NCI-H460 (cell line): ENCODE measurements at places on chromosomes 6 and 20. TPM values are rescaled to one million over a fixed set of nuclear protein-coding genes. Genes with fewer than 3 reads are reported as not detected.
A peak's percentile ranks its signal among the peaks of the same experiment; 100 is the strongest.

- no peak for DNase-seq
Observed at GRCh38 chr6:31690231-31691077, 9.6 kb upstream of the LY6G5C start.

DNA sequence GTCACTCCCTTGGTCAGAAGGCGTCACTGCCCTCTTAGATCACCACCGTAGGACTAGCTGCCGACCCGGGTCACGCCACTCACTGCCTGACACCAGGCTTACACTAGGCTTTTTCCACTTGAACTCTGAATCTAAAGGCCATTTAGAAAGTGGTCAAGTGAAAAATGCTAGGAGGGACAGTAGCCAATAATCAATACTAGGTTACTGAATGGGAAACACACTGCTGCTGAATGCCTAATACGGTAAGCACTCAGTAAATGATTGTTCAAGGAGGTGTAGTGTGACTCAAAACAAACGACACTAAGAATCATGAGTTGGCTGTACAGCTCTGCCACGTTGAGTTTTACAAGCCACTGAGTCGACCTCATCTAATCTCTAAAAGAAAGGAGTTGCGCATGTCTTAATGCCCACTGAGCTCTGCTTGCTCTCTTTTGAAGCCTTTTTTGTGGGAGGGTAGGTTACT lies 760 bp upstream of the IBTK start:
- peak; percentile 39 for DNase-seq

PPP1R3G gene
- 0.22 and 0.40 TPM in 2 replicates for total RNA-seq

GRCh38 chr20:20404633-20405032 lies 36.7 kb downstream of the INSM1 start:
- DNase-seq, result no peak

GRCh38 chr6:76752841-76753240 lies 680.4 kb upstream of the IMPG1 start:
- no peak for DNase-seq

DNA sequence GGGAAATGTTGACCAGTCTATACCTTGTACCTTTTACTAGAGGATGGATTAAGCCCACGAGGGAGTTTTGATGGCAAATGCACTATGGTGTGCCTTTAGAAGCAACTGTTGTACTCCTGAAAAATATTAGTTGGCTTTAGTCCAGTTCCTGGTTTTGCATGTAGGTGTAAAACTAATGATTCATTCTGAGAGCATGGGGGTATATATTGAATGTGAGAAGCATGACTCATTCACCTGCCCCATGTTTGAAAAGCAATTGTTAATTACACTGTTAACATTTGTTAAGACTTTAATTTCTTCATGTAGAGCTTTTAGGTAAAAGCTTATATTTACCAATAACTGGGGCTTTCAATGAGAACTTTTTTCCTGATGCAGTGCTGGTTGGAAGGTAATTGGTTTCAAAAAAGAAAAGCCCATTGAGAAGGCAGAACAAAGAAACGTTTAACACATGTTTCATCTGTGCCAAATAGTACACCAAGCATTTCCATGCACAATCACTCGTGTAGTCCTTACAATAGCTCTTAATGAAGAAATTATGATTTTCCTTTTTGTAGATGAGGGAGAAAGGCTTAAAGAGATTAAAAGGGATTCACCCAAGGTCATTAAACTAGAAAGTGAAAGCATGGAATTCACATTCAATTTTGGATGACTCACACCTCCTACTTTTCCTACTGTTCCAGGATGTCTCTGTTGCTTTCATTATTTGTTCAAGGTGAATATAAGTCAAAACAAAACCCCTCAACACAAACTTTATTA lies 134.1 kb downstream of the CCDC170 start:
- DNase-seq, result peak; percentile 22

GRCh38 chr6:130834482-130835251 lies 7.5 kb downstream of the SMLR1 start:
- DNase-seq, result no peak
